ENCODE measurements at places on chromosomes 16 and 17.
A peak's percentile ranks its signal among the peaks of the same experiment; 100 is the strongest.

DNA sequence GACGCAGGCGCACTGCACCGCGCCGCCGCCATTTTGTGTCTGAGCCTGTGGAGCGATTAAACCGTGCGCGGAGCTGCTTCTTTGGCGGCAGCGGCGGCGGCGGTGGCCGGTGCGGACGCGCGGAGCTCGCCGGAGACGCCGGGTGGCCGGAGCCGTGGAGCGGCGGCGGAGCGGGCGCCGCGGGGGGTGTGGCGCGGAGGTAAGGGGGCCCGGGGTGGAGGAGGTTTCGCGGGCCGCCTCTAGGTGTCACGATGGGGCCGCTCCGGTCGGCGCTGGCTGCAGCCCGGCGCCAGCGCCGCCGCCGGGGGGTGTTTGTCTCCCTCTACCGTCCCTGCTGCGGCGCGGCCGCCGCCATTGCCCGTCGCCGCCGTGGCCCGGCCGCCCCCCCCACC, at the start of gene CTCF:
TSS of gene CTCF (plus strand) at position 1 of the 392 bp plus-strand sequence. CDS start 48,307 bp downstream, outside the sequence.
- peak; percentile 89 for DNase-seq

DNA sequence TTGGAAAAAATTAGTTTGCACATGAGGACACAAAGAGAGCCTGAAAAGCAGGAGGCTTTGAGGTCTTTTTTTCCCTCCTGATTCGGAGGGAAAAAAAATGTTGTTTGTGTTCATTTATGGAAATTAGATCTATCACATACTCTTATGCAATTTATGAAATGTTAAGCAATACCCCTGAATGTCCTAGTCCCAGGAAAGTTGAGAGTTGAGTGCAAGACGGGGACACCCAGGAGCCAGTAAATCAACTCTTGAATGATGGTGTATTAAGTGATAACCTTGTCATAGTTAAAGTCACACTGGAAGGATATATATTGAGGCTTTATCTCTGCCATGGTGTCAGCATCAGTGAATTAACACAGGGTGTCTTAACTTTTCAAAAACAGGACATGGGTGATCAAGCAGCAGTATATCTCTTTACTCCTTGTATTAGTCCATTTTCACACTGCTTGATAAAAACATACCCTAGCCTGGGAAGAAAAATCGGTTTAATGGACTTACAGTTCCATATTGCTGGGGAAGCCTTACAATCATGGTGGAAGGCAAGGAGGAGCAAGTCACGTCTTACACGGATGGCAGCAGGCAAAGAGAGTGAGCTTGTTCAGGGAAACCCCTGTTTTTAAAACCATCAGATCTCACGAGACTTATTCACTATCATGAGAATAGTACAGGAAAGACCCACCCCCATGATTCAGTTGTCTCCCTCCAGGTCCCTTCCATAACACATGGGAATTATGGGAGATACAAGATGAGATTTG, 469.0 kb downstream of the MAF start:
- DNase-seq = no peak

DNA sequence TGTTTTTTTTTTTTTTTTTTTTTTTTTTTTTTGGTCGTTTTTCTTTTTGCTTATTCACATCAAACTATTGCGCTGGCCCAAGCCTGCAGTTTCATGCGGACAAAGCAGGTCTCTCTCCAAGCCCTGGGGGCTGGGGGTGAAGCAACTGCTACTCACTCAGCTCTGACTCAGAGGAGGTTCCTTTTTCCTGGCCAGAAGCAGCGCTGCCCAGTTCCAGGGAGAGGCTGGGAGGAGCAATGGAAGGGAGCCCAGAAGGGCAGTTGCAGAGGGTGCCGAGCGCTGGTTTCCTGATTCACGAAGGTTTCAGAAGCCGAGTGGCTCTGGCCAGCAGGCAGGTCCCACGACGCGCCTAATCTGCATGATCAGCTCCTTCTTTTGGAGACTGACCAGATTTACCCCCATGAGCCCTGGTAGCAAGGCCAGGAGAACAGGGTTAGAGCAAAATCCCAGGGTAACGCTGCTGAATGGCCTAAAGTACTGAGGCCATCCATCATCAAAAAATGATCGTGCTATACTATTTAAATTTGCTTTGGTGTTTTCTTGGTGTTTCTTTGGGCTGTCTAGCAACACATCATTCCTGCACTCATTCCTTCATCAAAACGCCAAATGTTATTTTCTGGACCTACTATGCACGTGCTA, 144.7 kb upstream of the SOX9 start:
- peak; percentile 61 for DNase-seq

GRCh38 chr17:56624912-56625311, 31.4 kb downstream of the NOG start:
- DNase-seq = no peak

DNA sequence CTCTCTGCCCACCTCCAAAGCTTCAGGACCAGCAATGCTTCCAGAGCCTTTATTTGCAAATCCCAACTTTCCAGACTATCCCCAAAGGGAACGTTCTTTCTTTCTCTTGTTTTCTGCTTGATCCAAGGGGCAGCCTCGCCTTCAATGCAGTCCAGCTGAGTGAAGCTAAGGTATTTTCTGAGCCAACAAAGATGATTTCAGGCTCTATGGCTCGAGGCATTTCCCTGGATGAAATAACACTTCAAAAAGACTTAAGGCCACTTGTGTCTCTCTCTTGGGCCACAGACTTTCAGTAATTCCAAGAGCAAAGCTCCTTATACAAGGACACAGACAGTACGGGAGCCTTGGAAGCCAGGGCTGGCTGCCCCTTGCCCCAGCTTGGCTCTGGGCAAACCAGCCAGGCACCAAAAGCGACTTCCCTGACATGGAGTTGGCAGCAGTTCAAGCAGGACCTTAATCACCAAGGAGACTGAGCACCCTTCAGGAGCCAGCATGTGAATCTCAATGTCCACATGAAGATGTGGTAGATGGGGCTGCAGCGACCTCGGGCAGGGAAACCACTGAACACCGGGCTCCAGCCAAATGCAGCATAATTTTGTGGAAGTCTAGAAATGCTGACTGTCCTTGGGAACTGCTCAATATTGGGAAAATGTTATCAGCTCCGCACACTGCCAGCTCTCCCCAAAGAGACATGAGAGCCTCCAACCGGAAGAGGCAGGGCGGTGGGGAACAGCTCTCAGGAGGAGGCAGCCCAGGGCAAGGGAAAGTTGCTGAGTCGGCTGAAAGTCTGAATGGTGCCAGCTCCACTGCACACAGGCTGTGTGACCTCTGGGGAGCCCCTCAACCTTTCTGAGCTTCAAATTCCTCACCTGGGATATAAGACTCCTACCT, 39.0 kb downstream of the TK2 start:
- DNase-seq = peak; percentile 59

GRCh38 chr16:47727131-47727530, 266.0 kb downstream of the PHKB start:
- DNase-seq = no peak

DNA sequence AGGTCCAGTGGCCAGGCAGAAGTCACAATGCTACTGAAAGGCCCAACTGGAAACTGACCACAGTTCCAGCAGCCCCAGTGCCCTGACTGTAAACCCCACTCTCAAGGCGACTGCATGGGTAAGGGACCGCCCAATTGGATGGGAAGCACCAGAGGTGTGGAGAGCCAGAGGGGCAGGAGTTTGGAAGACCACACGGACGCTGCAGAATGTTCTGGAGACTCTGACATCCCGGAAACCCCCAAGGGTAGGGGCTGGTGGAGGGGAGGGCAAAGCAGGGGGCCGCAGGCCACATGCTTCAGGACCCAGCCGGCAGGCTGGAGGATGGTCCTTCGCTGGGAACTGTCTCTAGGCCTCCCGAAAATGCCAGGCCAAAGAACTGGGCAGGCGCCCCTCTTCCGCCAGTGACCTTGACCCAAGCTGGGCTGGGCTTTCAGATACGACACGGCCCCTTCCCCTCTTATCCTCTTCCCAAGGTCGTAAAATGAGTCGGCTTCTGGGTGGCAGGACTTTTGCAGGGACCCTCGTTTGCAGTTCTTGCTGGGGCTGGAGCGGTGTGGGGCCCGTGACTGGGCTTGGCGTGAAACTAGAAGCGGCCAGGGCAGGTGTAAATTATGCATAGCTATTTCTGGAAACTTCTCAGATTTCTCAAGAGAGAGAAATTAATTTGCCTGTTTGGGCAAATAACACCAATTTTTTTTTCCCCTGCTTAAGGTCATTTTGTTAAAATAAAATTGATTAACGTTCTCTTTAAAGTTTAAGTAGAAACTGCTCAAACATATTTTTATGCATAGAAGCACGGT, 110.2 kb downstream of the C16orf78 start:
- no peak for DNase-seq

DNA sequence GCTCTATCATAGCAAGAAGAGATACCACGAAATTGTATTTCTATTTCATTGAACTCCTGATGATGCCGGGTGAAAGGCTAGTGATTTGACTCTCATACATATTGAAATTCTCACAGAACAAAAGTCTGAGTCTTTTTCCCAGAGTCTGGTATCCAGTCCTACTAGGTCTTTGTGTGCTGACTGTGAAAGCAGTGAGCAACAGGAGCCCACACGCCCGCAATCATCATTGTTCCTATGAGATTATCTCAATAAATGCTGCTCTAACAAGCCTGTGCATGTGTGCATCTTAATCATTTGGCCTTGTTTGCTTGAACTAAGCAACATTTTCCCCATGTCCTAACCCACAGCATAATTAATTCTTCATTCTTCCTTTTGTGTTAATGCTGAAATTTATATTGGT, 1466.0 kb downstream of the CDH11 start:
- DNase-seq = no peak

- DNase-seq = no peak
Observed at GRCh38 chr17:41896726-41897125, 22.0 kb downstream of the ACLY start.

DNA sequence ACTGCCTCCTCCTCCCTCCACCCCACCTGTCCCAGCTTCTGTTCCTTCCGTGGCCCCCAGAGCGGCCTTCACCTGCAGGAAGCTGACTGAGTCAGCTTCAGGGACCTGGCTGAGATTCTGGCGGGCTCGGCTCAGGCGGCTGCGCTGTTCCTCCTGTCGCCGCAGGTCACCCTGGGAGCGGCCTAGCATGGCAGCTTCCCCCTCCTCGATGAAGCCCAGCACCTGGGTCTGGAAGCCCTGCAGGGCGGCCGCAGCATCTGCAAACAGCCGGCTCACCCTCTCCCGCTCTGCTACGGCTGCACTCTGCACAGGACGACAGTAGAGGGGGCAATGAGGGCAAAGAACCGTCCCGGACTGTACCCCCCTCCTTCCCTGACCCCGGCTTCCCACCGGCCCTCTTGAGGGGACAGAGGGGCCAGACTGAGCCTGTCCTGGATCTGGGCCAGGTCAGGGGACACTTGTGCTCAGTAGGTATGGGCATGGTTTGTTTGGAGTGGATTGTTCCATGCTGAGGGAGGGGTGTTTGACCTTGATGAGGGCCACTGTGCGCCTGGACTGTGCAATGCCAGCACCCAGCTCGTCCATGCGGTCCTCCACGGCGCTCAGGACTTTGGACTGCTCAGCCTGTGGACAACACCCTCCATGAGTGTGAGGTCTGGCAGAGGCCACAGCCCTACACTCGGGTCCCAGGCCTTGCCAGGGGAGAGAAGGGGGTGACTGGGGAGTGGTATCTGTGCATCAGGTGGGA, 2.0 kb downstream of the TRIM47 start:
- DNase-seq = no peak
